GM04503 (cell line): ENCODE measurements at places on chromosomes 2 and 18.

- no peak for DNase-seq
Observed at GRCh38 chr2:101310090-101310833, 1.8 kb upstream of the RNF149 start.

DNA sequence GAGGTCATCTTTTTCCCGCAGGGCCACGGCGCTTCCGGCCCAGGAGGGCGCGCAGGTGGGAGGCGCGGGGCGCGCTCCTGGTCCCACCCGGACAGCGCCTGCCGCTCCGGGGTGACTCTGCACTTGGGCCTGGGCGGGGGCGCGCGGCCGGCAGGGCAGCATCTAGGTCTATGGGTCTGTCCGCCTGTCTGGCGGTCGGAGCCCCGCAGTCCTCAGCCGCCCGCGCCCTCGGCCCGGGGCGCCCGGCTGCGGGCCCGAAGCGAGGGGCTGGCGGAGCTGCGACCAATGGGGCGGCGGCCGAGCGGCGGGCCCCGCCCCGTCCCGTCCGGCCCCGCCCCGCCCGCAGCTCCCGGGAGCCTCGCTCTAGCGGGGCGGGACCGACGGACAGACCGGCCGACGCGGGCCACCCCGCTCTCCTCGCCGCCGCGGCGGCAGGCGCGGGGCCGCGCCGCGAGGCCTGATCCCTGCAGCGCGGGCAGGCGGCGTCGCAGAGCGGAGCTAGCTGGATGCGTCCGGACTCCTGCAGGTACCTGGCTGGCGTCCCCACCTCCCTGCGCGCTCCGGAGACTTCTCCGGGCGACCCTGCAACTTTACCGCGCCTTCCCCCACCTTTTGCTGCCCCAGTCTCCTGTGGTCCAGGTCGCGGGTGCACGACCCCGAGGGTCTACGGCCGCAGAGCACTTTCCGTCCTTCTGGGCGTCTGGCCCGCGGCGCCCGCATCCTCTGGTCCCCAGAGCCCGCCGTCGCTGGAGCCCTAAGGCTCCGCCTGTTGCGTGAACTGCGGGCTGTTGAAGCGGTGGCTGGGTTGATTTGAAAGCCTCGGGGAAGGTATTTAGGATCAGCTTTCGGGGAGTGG lies at the start of gene KCNS3:
TSS of gene KCNS3 (plus strand) at position 387 of the 856 bp plus-strand sequence. CDS start 52,342 bp downstream, outside the sequence.
- no peak for DNase-seq

DNA sequence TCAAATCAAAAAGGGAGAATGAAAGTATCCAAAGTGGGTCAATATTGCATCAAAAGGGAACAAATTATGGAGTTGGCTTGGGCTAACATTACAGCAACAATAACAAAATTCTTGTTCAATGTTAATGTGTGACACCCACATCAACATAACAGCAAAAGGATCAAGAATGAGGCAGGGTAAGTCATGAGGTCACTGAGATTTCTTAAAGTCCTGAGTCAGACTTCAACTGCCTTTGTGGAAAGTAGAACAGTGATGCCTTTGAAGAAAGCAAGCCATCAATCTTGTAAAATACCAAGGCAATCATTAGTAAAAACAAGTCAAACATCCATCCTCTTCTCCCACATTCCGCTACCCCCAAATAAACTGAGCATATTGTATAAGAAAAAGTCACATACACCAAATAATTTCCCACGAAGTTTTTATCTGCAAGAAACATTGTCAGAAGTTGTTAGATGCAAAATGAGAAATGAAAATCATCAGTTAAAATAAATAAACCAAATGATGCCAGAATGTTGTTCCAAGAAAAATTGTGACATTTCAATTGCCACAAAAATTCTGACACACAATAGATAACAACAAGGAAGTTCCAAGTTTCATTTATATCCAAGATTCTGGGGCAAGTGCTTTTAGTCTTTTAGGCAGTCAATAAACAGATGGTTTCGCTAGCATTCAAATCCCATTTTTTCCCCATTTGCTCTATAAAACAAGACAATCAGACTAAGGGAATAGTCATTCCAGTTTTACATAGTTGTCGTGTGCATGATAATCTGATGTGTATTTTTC lies 216.1 kb upstream of the SETBP1 start:
- DNase-seq, result no peak

GRCh38 chr2:152718076-152718908 lies at the start of gene ARL6IP6:
Gene ARL6IP6 (plus strand): TSS chr2:152718620. CDS start chr2:152718625, 5 bp downstream.
- peak; percentile 62 for DNase-seq

- DNase-seq, result no peak
Observed at GRCh38 chr2:15634846-15635490, 43.3 kb downstream of the DDX1 start.

- DNase-seq, result no peak
Observed at GRCh38 chr2:121235542-121235941, 49.5 kb downstream of the TFCP2L1 start.

- DNase-seq, result no peak
Observed at GRCh38 chr2:64474121-64474571, 20.2 kb downstream of the LGALSL start.

DNA sequence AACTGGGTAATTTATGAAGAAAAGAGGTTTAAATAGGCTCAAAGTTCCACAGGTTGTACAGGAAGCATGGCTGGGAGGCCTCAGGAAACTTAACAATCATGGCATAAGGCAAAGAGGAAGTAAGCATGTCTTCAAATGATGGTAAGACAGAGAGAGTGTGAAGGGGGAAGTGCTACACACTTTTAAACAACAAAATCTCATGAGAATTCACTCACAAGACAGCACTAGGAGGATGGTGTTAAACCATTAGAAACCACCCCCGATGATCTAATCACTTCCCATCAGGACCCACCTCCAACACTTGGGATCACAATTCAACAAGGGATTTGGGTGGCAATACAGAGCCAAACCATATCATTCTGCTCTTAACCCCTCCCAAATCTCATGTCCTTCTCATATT lies 34.9 kb downstream of the CFAP210 start:
- DNase-seq, result no peak

- DNase-seq, result no peak
Observed at GRCh38 chr2:179107737-179108136, 57.8 kb upstream of the CCDC141 start.

DNA sequence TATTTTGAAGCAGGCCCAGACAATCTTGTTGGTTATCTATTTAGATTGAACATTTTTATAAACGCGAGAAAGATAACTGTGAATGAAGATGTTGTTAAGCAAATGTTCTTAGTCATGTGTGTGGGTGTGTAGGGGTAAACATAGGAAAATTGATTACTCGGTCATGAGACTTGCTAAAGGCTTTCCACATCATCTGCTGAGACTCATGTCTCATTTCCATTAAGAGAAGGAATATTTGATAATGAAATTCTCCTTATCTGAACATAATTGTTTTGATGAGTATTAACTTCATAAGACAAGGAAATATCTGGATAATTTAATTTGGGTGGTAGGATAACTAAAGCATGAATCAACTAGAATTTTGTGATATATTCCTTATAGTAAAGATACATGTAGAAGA lies 19.7 kb downstream of the CCDC102B start:
- DNase-seq, result no peak

DNA sequence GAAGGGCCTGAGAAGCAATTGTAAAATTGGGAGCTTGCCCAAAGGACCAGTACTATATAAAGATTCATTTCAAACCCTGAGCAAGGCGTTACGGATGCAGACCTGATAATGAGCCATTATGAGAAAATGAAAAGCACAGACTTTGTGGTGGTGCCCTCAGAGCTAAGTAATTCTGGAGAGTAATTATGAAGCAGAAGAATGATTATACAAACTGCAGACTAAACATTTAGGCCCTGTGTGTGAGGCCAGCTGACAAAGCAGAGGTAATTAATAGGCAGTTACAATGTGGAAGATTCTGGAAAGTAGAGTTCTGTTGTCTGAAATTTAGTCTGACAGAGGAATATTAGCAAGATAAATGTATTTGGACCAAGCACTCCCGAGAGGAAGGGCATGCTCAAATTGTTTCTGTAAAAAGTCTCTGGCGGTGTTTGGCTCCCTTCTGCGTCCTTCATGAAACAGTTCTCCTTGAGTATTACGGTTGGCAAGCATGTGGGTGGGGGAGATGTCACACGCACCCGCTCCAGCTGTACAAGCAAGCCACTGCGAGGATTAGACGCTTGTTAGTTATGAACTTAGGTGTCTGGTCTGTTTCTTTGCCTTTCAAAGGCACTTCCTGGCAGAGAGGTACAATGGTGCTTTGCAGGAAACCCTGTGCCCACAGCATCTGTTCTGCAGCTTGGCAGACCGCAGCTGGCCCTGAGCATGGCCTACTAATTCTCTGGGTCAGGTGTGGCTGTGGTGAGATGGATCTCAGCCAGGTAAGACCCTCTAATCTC lies 45.5 kb downstream of the CDC42EP3 start:
- DNase-seq, result no peak

- DNase-seq, result no peak
Observed at GRCh38 chr2:62992561-62992960, 58.1 kb upstream of the OTX1 start.

DNA sequence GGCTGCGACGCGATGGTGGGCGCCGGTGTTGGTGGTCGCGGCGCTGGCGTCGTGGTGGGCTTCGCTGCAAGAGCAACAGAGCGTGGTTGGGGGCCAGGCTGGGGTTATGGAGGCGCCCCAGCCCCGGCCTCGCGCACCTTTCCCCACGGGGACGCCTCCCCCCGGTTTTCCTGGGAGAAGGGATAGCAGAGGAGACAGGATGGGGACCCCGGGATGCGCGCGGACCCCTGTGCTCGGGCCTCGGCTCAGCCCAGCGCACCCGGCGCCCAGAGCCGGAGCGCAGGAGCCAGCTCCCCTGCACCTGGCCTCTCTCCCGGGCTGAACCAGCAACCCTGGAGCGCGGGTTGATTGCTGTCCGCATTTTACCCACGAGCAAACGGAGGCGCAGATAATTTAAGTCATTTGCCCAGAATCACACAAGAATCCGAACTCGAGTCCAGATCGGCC lies 1.0 kb downstream of the CD8A start:
- DNase-seq, result no peak

GRCh38 chr2:55891671-55892094 lies 31.9 kb downstream of the EFEMP1 start:
- no peak for DNase-seq

- DNase-seq, result no peak
Observed at GRCh38 chr2:138026111-138027020, 62.1 kb downstream of the HNMT start.

DNA sequence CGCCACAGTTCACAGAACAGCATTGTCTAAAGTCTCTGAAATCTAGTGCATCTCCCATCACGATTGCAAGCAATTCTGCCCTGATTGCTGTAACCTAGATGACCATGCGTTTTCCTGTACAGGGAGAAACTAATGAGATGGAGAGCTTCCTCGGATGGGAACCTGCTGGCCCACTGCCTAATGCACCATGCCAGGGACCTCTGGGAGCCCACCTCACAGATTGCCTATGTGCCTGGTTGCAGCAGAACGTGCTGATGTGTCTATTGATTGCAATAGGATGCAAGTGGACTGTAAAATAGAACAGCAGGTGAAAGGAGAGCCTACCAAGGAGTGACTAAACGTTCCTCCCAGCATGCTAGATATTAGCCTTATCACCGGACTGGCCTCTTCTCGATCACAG lies 141.0 kb upstream of the RAB12 start:
- DNase-seq, result no peak

GRCh38 chr18:9017167-9017904 lies 85.2 kb upstream of the NDUFV2 start:
- DNase-seq, result peak; percentile 70

GRCh38 chr2:127388423-127389164 lies 819 bp upstream of the MAP3K2 start:
- no peak for DNase-seq

- DNase-seq, result peak; percentile 31
Observed at GRCh38 chr18:55420665-55421307, 167.2 kb downstream of the TCF4 start.

DNA sequence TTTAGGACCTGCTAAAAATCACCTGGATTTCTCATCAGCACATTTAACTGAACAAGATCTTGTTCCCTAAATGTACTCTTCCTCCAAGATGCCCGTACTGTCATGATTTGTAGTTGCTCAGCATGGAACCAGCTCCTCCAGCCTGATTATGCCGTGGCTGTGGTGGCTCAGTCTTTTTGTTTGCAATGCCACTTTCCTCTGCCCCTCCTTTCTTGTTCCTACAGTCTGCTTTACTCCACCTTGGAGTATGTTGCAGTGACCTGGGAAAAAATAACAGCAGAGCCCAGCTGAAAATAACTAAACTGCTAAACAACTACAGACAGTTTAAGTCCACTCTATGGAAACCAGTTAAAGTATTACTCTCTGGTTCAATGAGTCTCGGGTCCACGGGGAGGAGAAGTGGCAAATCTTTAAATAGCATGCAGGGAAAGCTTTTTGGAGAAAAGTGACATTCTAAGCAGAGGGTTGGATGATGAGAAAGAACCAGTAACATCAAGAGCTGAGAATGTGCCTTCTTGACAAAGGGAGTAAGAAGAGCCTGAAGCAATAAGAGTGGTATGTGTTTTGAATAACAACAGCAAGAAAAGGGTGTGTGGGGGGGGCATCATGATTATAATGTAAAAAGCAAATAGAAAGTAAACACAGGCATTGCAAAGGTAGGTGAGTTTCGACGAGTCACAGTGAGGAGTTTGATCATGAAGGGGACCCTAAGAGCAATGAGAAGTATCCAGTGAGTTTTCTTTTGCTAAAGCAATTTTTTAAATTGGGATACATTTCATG lies 225.7 kb downstream of the TMX3 start:
- no peak for DNase-seq

DNA sequence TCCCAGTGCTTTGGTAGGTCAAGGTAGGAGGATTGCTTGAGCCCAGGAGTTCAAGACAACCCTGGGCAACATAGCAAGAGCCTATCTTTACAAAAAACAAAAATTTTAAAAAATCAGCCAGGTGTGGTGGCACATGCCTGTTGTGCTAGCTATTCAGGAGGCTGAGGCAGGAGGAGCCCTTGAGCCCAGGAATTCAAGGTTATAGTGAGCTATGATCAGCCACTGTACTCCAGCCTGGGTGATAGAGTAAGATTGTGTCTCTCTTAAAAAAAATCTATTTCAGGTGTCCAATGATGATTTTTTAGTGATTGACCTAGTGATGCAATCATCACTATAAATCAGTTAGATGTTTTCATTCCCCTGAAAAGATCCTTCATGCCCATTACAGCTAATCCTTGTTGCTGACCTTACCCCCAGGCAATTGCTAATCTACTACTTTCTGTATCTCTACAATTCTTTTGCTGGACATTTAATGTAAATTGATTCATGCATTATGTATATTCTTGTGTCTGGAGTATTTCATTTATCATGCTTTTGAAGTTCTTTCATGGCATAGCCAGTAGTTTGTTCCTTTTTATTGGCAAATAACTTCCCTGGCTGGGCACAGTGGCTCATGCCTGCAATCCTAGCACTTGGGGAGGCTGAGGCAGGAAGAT lies 10.3 kb downstream of the MOCOS start:
- DNase-seq, result no peak

GRCh38 chr2:82282111-82282882 lies 1977.7 kb upstream of the LRRTM1 start:
- no peak for DNase-seq

GRCh38 chr18:44651918-44652572 lies 28.6 kb upstream of the SETBP1 start:
- no peak for DNase-seq
